Ovary (tissue), 10 donors: ENCODE measurements at places on chromosomes 13 and 19.

GRCh38 chr19:40510526-40511115 lies 43.8 kb downstream of the SPTBN4 start:
- H3K27me3 ChIP-seq: no peaks in the 10 kb centered on the region
- H3K36me3 ChIP-seq: no peaks in the 10 kb centered on the region
- H3K27ac ChIP-seq: no peak overlapping the region
- DNase-seq: no peak
- H3K4me1 ChIP-seq: peaks cover 6% of the 10 kb centered on the region

DNA sequence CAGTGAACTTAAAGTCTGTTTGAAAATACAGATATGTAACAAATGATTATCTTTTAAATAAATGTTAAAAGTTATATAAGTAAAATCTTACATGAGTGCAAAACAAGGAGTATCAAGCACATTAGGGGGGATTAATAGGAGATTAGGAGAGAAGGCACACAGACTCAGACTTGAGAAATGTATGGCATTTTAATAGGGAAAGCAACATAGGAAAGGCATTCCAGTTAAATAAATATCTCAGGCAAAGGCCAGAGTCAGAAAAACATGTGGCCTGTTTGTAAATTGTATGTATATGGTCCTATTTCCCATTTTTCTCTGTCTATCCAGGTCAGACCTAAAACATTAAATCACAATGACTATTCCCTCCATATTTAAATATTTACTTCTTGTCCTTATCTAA lies 462.7 kb downstream of the GPC6 start:
- no peak for DNase-seq
- no peaks in the 10 kb centered on the region for H3K36me3 ChIP-seq
- peaks cover 4% of the 10 kb centered on the region for H3K27me3 ChIP-seq

DNA sequence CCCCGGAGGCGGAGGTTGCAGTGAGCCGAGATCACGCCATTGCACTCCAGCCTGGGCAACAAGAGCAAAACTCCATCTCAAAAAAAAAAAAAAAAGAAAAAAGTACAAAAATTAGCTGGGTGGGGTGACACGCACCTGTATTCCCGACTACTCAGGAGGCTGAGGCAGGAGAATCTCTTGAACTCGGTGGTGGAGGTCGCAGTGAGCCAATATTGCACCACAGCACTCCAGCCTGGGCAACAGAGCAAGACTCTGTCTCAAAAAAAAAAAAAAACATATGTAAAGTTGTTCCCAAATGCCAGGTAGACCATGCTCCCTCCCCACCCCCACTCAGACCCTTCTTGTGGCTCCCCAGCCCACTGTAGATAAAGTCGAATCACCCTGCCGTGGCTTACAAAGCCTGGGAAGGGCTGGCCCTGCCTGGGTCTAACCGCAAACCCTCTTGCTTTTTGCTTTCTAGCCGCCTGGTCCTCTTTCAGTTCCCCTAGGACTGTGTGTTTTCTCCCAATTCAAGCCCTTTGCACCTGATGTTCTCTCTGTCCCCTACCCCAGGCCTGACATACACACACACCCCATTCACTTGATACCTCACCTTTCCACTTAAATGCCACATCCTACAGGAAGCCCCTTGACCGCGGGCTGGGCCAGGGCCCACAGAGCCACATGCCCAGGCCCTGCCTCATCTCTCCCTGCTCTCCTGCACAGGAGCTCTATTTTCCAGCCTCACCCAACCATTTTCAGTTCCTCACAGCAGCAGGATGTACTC lies 34.4 kb downstream of the MAP4K1 start:
- no peak for DNase-seq
- H3K27me3 ChIP-seq: no peaks in the 10 kb centered on the region
- no peak overlapping the region for H3K27ac ChIP-seq

- DNase-seq: no peak
- H3K4me1 ChIP-seq: peaks cover 3% of the 10 kb centered on the region
- no peak overlapping the region for H3K4me3 ChIP-seq
- no peak overlapping the region for H3K27ac ChIP-seq
- no peaks in the 10 kb centered on the region for H3K36me3 ChIP-seq
These were observed 126.7 kb downstream of the STARD13 start for GRCh38 chr13:33158816-33159215.

DNA sequence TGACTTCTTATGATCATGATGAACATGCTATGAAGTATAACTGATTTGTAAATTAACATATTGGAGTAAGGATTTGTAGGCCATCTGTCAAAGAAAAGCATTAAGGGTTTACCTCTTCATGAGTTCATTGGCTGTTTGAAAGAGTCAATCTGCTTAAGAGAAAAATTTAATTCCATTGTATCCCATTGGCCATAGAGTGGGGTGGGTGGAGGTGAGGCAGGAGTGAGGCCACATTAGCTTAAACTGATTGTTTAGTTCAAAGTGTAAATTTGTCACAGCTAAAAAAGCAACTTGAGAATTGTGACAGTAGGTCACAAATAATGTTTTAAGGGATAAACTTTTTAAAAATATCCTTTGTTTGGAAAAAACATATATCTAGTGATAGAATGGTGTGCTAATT lies 11.4 kb downstream of the GPR180 start:
- H3K36me3 ChIP-seq: no peaks in the 10 kb centered on the region
- H3K4me1 ChIP-seq: no peaks in the 10 kb centered on the region
- no peak for DNase-seq
- H3K4me3 ChIP-seq: no peak overlapping the region

DNA sequence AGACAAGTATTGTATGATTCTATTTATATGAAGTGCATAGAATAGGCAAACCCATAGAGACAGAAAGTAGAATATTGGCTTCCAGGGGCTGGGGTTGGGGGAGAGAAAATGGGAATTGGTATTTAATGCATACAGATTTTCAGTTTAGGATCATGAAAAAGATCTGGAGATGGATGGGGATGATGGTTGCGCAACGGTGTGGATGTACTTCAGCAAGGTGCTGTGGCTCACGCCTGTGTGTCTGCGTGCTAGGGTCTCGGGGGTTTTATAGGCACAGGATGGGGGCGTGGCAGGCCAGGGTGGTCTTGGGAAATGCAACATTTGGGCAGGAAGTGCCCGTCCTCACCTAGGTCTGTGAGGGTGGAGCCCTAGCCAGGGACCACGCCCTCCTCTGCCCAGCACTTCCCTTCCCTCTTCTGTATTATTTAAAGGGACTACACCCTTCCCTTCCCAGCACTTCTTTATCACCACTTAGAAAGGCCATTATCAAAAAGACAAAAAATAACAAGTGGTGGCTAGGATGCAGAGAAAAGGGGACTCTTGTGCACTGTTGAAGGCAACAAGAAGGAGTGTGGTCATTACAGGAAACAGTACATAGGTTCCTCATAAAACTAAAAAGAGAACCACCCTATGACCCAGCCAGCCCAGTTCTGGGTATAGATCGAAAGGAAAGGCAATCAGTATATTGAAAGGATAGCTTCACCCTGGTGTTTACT lies 29.0 kb downstream of the LILRB4 start:
- DNase-seq: no peak
- no peaks in the 10 kb centered on the region for H3K4me1 ChIP-seq
- no peaks in the 10 kb centered on the region for H3K27me3 ChIP-seq
- H3K36me3 ChIP-seq: no peaks in the 10 kb centered on the region
- H3K27ac ChIP-seq: no peak overlapping the region
- H3K4me3 ChIP-seq: no peak overlapping the region

- no peaks in the 10 kb centered on the region for H3K27me3 ChIP-seq
- DNase-seq: no peak
- no peaks in the 10 kb centered on the region for H3K36me3 ChIP-seq
These were observed 29.2 kb downstream of the ZNF701 start for GRCh38 chr19:52599241-52599640.

GRCh38 chr13:97280478-97280877 lies 58.3 kb downstream of the MBNL2 start:
- H3K27me3 ChIP-seq: no peaks in the 10 kb centered on the region
- DNase-seq: no peak
- H3K4me3 ChIP-seq: no peak overlapping the region
- peaks cover 21% of the 10 kb centered on the region for H3K4me1 ChIP-seq

GRCh38 chr19:40663695-40664692 lies 26.5 kb downstream of the NUMBL start:
- no peaks in the 10 kb centered on the region for H3K27me3 ChIP-seq
- no peak for DNase-seq
- peak overlapping the region; percentile 65 for H3K27ac ChIP-seq
- no peaks in the 10 kb centered on the region for H3K36me3 ChIP-seq
- H3K4me3 ChIP-seq: peak overlapping the region; percentile 66

DNA sequence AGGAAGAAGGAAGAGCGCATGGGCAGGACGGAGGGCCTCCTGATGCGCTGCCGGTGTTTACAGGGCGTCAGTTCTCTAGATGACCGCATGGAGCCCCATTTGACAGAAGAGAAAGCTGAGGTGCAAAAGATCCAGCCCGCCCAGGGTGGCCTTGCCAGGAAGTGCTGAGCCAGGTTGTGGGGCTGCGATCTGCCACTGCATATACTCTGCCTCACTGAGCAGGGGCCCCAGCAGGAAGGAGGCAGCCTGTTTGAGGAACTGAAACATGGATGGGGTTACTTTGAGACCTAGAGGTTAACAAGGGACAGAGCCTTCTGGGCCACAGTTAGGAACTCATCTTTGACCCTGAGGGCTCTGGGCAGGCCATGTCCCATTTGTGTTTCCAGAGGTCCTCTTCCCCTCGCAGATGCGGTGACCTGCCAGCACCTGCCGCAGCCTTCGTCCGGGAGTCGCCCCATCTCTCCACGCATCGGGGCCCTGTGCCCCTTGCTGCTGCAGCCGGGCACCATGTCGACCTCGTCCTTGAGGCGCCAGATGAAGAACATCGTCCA lies 3.2 kb downstream of the EPN1 start:
- DNase-seq: no peak
- H3K4me1 ChIP-seq: peaks cover 27% of the 10 kb centered on the region
- no peaks in the 10 kb centered on the region for H3K27me3 ChIP-seq
- H3K36me3 ChIP-seq: no peaks in the 10 kb centered on the region

- H3K27ac ChIP-seq: no peak overlapping the region
- no peaks in the 10 kb centered on the region for H3K27me3 ChIP-seq
- H3K4me3 ChIP-seq: no peak overlapping the region
- no peaks in the 10 kb centered on the region for H3K36me3 ChIP-seq
- DNase-seq: no peak
- no peaks in the 10 kb centered on the region for H3K4me1 ChIP-seq
These were observed 20.8 kb upstream of the ZNF181 start for GRCh38 chr19:34713262-34713637.

DNA sequence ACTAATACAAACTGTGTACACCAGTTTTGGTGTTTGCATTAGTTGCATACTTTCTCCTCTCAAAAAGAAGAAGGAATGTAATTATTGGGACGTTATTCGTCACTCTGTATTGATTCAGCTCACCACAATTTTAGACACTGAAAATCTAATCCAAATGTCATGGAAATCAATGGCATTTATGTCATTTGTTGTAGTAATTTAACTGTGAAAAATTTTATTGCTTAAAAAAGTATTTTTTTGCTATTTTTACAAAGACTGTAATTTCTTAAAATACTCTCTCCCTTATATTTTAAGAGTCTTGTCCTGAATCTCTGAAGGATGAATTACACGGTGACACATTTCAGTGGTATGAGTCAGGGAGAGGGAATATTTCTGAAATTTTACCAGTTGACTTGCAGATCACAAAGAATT lies 2117.6 kb downstream of the PCDH9 start:
- DNase-seq: no peak
- H3K36me3 ChIP-seq: no peaks in the 10 kb centered on the region
- no peaks in the 10 kb centered on the region for H3K27me3 ChIP-seq
- no peak overlapping the region for H3K27ac ChIP-seq
- no peak overlapping the region for H3K4me3 ChIP-seq

- H3K4me1 ChIP-seq: no peaks in the 10 kb centered on the region
- DNase-seq: no peak
- no peaks in the 10 kb centered on the region for H3K27me3 ChIP-seq
- no peak overlapping the region for H3K4me3 ChIP-seq
- no peaks in the 10 kb centered on the region for H3K36me3 ChIP-seq
- H3K27ac ChIP-seq: no peak overlapping the region
These were observed 14.0 kb downstream of the GNA15 start for GRCh38 chr19:3149526-3150505.

GRCh38 chr13:23866420-23867026 lies 22.7 kb downstream of the MIPEP start:
- H3K4me1 ChIP-seq: no peaks in the 10 kb centered on the region
- no peak overlapping the region for H3K27ac ChIP-seq
- no peak overlapping the region for H3K4me3 ChIP-seq
- H3K36me3 ChIP-seq: no peaks in the 10 kb centered on the region

- H3K4me1 ChIP-seq: no peaks in the 10 kb centered on the region
- no peak overlapping the region for H3K27ac ChIP-seq
- H3K4me3 ChIP-seq: no peak overlapping the region
- no peaks in the 10 kb centered on the region for H3K27me3 ChIP-seq
- DNase-seq: no peak
These were observed 1397.3 kb upstream of the MIR17HG start for GRCh38 chr13:89950225-89950624.

DNA sequence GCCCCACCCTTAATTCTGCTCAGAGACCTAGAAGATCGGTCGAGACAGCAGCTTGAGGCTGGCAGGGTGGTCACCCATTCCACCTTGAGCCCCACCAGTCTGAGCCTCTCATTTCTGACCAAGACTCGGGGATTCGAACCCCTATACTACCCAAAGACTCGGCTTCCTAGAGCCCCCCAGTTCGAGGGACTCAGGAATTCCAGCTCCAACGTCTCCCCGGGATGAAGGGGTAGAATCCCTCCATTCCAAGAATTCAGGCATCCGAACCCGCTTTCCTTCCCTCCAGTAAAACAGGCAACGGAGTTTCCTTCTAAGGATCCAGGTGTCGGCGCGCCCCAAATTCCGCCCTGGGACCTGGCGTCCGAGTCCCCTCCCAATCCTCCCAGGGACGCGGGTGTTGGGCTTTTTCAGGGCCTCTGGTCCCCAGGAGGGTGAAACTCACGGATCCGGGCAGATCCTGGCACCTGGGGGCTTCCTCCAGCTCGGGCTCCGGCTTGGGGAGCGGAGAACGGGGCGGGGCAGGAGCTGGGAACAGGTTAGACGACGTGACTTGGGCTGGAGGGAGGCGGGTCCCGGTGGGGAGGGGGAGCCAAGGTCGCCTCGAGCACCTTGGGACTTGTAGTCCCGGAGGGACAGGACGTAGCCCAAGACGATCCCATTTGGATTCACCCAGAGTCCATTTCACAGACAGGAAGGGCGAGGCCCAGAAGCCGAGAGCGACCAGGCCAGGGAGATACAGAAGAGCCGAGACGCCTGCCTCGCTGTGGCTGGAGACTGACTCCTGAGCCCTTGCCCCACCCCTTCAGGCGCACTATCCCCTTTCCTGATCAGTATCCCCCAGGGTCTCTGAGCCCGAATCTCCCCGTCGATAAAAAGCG lies at the start of gene PPP1R13L:
PPP1R13L (minus strand) TSS at position 513 of the 878 bp plus-strand sequence. CDS start 6,751 bp downstream, outside the sequence.
- H3K4me1 ChIP-seq: peaks cover 3% of the 10 kb centered on the region
- H3K27me3 ChIP-seq: no peaks in the 10 kb centered on the region
- H3K4me3 ChIP-seq: peak within 1 kb of the TSS; percentile 48
- peak; percentile 74 for DNase-seq
